ENCODE measurements at places on chromosomes 7 and 10.

- DNase-seq, result no peak
Measured at GRCh38 chr10:131573707-131574106, 262.2 kb upstream of the TCERG1L start.

DNA sequence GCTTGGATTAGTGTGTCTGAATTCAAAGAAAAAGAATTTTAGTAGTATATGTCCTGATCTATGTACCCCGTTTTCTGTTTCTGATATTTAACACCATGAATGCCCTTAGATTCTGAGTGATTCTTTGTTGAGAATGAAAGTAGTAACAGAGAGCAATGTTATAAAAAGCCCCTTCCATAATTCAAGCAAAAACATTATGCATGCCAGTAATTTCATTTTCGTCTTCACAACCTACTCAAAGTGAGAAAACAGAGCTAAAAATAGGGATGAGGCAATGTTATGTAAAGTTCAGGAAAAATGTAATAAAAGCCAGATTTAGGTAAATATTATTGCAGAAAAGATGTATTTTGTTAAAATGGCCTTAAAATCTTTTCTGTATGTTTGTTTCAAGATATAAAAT lies 28.1 kb downstream of the PTPRZ1 start:
- DNase-seq, result no peak

- DNase-seq, result no peak
Measured at GRCh38 chr7:45515346-45515745, 58.8 kb upstream of the ADCY1 start.

DNA sequence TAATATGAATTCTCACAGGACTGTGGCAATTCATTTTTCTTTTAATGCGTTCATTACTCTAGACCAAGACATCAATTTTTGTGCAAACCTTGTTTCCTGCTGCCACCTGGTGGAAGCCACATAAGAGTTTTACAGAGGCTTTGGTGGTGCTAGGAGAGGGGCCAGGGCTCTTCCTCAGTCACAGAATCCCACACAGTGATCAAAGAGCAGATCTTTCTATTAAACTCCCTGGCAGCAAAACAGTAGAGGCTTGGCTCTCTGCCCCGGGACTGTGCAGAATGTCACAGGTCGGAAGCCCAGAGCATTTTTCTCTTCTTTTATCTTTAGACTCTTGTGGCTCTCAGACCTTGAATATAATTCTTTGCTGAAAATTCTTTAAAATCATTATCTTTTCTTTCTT lies 506.4 kb upstream of the C7orf33 start:
- DNase-seq, result no peak

GRCh38 chr10:19499291-19499770 lies 316.9 kb upstream of the PLXDC2 start:
- no peak for DNase-seq

DNA sequence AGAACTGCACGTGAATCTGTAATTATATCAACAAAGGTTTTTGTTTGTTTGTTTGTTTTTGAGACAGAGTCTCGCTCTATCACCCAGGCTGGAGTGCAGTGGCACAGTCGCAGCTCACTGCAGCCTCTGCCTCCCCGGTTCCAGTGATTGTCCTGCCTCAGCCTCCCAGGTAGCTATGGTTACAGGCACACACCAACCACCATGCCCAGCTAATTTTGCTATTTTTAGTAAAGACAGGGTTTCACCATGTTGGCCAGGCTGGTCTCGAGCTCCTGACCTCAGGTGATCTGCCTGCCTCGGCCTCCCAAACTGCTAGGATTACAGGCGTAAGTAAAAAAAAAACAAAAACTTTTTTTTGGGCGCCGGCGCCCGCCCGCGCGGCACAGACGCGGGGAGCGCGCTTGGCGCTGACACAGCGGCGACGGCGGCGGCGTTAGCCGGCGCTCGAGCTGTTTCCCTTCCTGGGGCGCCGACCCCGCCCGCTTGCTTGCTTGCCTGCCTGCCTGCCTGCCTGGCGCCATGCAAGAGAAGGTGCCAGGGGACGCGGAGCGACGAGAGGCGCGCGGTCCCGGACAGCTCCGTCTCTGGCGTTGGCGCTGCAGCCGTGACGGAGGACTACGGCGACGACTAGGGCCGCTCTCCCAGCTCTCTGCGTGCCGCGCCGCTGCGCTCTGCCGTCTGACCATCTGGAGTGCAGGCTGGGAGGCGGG lies 171.4 kb upstream of the NUPR2 start:
- DNase-seq, result no peak

DNA sequence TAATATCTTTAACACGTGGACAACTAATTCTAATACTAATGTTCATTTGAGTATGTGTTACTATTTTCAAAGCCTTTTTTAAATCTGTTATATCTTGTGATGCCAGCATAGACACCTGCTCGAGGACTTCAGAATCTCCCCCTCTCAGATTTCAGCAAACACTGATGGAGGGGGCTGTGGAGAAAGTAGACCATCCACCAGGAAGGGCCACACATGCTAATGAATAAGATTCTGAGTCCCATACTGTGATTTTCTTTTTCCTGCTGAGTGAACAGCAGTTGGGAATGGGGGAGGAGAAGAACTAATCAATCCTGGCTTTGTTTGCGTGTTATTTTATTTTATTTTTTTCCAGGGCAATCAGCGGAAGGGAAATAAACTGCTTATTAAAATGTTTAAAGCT lies 157.9 kb upstream of the CSTF2T start:
- no peak for DNase-seq

- no peak for DNase-seq
Measured at GRCh38 chr10:36886303-36886891, 239.0 kb upstream of the ANKRD30A start.

- no peak for DNase-seq
Measured at GRCh38 chr7:121604627-121605316, 208.7 kb upstream of the FAM3C start.

DNA sequence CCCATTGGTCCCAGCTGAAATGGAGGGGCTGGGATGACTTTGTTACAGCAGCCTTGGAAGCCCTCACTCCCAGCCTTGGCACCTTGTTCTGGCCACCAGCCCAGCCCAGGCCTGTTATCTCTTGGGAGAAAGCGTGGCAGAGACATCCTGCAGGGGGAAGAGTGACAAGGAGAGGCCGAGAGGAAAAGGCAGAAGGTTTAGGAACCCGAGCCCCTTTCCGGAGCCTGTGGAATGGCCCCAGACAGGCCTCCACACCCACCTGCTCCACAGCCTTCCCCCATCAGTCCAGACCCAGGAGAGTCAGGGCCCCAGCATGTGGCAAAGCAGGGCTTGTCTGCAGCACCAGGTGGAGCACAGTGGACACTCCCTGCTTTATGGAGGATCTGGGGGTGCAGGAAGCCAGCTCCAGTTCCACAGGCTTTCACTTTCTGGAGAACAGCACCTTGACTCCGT lies 24.1 kb upstream of the TRIM8 start:
- DNase-seq, result no peak

DNA sequence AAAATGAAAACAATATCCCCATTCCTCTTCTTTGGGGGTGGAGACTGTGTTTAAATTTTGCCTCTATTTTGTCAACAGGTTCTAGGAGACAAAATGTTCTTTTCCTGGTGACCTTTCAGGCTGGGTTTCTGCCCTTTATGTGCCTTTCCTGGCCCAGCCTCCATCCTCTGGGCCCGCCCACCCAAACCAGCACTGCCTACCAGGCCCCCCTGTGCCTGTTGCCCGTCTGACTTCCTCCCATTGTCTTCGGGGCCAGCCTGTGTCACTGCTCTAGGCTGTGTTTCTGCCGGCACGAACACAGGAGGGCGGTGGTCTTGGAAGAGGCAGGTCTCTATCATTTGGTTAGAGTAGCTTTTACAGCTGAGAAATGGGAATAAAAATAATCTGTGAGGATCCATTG lies 13.9 kb downstream of the TSPAN14 start:
- no peak for DNase-seq

DNA sequence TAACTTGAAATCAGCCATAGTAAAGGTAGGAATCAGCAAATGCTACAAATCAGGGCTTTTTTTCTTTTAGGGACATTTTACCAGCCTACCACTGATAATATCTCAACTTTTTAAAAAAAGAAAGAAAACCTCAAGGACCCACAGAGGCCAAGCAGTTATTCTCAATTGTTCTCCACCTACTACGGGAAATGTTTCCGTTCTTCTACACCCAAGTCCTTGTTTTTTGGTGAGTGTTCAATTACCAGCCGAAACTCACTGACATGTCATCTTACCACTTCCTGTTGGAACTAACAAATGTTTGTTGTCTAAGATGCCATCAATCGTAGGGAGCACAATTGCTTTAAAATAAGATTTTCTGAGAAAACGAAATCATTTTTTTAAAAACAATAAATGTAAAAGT lies 50.2 kb upstream of the CDK1 start:
- DNase-seq, result no peak

GRCh38 chr10:49290607-49291006 lies 8.4 kb upstream of the C10orf71 start:
- DNase-seq, result no peak

DNA sequence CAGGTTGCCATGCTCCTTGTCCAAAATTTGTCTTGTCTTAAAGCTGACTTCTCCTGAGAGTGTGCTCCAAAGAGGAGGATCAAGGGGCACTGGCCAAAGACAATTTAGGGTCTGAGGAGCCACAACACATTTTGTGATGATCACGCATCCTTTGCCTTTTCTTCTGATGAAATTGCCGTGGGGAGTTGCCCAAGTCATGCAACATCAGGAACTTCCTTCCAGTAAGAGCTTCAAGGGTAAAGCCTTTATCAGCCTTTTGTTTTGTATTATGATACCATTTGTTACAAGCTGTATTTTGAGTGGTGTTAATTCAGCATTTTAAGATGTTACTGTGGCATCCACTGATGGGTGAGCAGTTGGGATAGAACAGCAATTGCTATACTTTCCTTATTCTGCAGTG lies 131.2 kb upstream of the MKI67 start:
- DNase-seq, result no peak

DNA sequence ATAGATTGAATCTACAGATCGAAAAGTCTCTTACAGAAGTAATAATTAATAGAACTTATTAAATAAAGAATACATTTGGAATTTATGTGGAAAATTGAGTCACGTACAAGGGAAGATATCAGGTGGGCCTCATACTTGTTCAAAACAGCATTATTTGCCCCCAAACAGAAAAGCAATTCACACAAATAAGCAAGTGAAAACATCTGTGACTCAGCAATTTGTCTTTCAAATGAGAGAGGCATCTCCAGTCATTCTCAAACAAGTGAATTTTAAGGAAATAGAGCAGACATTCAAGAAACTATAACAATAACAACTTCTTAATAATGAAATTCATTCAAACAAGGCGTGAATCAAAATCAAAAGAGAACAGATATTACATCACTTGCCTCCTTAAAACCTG lies 50.1 kb downstream of the SEMA3A start:
- DNase-seq, result no peak

- DNase-seq, result no peak
Measured at GRCh38 chr10:112524641-112525040, 77.6 kb downstream of the VTI1A start.

- no peak for DNase-seq
Measured at GRCh38 chr7:29977886-29978651, 11.5 kb downstream of the SCRN1 start.

GRCh38 chr10:93072225-93072712 lies 1.4 kb upstream of the CYP26A1 start:
- no peak for DNase-seq

DNA sequence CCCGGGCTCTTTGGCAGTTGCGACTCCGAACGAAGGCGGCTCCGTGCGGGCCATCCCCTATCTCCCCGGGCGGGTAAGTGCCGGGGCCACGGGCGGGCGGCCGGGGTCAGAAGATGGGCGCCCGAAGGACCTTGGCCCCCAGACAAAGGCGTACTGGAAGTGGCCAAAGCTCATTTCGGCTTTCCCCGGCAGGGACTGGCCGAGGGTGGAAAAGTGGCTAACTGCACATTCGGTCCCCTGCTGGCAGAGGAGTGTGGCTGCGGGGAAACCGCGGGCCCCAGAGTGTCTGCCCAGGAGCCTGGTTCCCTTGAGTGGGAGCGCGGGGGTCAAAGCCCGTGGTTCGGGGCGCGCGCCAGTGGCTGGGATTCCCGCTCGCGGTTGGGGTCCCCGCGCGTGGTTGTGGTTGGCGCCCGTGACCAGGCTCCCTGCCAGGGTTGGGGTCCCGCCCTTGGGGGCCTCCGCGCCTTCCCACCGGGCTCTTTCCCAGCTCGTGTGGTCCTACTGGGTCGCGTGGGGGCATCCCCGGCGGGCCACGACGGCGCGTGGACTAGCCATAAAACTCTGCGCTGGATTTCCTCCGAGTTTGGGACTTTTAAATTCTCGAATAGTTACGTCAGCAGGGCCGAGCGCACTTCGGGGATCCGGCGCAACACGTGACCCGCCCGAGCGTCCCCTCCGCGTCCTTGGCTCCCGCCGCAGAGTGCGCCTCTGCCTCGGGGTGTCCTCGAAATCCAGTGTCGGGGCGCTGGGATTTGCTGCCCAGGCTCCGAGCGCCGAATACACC lies 124.4 kb downstream of the TACC2 start:
- DNase-seq, result no peak

- DNase-seq, result no peak
Measured at GRCh38 chr10:103552856-103553742, 59.6 kb downstream of the NEURL1 start.

GRCh38 chr10:66837335-66837734 lies 88.5 kb upstream of the LRRTM3 start:
- DNase-seq, result no peak

DNA sequence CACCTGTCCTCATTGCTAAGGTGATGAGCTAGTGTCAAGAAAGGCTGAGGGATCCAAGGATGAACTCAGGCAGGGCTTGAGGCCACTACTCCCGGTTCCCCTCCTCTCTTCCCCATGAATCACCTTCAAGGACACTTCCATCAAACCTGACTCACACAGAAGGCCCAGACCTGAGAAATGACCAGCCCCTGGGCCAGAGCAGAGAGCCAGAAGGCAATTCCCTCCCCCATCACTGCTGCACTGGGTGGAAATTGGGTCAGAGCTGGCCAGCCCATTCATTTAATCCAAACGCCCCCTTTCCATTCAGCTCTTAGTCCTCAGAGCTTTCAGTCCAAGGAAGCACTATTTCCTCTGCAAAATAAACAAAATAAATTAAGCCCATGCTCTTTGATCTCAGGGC lies 182.0 kb downstream of the KCNMA1 start:
- DNase-seq, result no peak

Data from HFF-Myc (cell line).